ENCODE measurements at places on chromosomes 1 and 21.

- no peak for DNase-seq
Measured at GRCh38 chr1:54124472-54124871, 28.3 kb downstream of the CDCP2 start.

DNA sequence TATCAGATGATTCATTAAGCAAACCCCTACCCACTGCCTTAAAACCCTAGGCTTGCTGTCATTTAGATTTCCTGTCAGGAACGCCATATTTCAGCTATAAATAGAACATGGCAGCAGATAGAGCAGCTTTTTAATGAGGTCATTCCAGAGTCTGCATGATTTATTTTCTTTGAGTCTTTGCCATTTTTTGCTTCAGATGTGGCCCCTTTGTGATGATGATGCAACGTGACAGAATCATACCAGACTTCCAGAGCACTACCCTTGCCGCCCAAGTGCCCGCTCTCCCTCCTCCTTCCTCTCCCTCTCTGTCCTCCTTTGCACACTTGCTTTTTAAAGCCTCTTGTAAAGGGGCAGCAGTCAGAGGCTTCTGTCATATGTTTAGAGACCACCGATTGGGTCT, 55.5 kb upstream of the TRIM67 start:
- DNase-seq, result no peak

DNA sequence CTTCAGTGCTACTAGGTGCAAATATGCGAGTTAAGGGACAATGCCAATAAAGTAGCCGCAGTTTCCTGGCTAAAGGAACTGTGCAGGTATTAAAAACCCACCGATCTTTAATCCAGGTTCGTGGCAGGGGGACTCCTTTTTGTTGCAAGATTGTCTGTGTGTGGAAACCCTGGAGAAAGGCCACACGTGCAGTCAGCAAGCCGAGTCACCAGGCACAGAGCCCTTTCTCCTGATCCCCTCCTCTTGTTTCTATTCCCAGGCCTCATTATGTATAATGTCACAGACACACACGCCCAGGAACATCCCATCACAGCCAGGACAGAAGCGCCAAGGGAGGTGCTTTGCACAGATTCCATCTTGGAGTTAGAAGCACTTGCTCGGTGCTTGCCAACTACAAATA, 528.9 kb downstream of the KIF26B start:
- DNase-seq, result no peak

- no peak for DNase-seq
Measured at GRCh38 chr1:217268058-217268457, 362.8 kb downstream of the GPATCH2 start.

GRCh38 chr1:245255783-245256182, 101.0 kb downstream of the KIF26B start:
- no peak for DNase-seq

DNA sequence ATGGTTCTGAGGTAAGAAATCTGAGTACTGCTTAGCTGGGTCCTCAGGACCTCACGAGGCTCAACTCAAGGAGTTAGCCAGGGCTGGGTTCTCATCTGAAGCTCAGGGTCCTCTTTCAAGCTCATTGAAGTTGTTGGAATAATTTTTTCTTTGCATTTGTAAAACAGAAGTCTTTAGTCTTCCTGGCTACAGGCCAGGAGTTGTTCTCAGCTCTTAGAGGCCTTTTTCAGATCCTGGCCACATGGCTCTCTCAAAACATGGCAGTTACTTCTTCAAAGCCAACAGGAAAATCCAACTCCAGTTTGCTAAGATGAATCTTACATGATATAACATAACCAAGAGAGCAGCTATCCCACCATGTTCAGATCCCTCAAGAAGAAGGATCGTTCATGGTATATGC, 92.3 kb upstream of the CHODL start:
- no peak for DNase-seq

DNA sequence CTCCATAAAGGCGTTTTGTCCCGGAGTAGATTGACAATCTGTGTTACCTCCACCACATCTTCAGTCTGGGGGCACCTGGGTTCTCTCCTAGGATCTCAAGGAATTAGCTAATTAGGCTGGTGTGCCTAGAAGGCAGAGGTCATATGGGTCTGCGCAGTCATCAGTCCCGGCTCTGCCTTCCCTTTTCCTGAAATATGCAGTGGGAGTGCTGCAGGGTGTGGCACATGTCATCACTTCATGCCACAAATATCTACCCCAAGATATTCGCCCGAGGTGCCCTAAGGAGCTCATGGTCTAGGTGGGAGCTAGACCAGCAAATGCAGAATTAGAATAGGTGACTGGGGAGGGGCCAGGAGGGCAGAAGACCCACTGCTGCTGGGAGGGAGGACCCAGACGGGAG, 42.9 kb downstream of the ACTL8 start:
- no peak for DNase-seq

DNA sequence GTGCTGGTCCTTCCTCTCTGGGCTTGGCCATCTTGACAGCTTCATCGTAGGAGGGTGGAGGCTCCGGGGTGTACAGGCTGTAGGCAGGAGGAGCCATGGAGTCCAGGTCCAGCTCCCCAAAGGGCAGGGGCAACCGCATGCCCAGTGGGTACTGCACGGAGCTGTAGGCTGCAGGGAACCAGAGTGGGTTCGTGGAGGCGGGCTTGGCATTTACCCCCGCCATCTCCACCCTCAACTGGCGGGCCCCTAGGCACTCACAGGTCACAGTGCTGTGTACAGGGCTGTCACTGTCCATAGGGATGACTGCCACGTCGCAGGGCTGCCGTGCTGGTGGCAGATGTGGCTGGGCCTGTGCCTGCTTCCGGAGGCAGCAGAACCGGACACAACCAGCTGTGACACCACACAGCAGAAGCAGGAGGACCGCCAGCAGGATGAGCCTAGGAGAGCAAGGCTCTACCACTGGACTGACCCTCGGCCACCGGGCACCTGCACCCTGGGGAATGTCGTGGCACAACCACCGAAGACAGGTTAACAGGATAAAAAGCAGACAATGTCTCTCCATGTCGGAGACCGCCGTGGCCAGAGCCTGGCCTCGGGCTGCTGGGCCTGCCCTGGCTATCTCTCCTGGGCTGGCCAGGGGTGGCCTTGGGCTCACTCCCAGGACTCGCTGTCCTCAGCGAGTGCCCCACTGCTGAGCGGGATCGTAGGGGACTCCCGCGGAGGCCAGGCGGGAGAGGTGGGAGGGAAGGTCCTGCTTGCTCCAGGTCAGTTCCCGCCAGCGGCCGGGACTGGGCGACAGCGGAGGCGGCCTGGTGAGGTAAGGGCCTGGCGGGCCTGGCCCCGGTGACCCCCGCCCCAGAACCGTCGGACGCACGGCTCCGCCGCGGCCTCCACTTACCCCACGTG, 831 bp downstream of the TMEM52 start:
- no peak for DNase-seq

DNA sequence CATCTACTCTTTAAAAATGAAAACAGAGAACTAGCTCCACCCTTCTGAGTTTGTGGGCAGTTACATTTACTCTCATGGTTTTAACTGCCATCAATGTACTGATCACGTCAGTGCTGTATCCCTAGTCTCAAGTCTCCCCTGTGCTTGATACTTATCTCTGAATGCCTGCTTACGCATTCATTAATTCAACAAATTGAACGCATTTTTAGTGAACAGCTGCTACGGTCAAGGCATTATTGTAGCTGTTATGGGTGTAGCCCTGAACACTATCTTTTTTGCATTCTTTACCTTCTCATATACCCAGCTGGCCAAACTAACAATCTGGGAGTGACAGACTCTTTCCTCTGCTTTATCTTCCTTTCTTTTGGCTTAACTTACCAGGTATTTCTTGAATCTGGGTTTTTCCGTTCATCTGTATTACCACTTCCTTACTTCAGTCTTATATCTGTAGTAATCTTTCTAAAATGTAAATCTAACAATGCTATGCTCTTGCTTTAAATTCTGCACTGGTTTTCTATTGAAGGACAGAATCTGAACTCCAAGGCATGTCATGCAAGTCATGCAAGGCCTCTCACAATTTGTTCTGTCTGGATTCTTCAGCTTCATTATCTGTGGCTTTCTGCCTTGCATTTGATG, 33.3 kb downstream of the SMG7 start:
- no peak for DNase-seq

GRCh38 chr1:196372896-196373536, 235.2 kb downstream of the KCNT2 start:
- DNase-seq, result no peak

GRCh38 chr1:225446981-225447615, 19.3 kb upstream of the LBR start:
- no peak for DNase-seq

DNA sequence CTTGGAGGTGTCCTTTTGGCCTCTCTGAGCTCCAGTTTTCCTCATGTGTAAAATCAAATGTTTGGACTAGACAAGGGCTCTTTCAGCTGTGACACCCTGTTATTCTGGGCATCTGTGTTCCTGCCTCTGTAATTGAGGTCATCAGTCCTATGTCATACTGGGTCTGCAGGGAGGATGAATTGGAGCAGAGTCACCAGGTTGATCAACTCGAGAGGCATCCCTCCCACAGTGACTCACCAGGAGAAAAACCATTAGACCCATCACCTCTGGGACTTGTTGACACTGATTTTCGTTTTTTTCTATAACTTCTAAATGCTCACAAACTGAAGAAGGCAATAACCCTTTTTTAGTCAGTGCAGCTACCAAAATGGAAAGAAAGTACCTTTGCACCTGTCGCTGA, 82.2 kb downstream of the ST6GALNAC5 start:
- DNase-seq, result no peak

- DNase-seq, result no peak
Measured at GRCh38 chr1:29653886-29654450, 417.6 kb downstream of the PTPRU start.

DNA sequence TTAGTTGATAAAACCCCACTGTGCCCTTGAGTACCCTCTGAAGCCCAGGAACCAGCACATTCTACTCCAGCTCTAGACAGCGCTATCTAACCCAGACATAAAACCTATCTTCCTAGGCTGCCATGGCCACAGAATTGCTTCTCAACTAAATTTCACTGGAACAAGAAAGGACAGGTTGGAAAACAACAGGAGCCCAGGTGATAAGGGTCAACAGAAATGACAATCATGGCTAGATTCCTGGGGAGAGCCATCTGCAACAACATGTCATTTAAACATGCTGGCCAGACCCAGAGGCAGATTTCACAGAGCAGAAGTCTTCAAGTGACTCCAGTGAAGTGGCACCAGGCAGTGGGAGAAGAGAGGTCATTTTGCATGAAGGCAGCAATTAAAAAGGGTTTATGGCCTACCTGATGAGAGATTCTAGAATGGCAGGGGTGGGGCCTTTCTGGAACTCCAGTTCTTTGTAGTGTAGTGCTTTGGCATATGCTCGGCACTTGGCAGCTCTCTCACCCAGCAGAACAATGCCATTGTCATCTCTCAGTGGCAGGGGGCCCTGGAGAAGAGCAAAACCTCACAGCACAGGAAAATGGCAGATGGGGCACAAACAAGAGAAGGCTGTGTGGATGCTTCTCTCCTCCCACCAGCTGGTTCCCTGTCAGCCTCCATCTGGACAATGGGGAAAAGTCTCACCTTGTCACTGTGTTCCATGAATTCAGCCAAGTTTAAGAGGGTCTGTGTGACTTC, 9.9 kb downstream of the ANGPTL7 start:
- no peak for DNase-seq

Measured in stimulated activated CD8-positive, alpha-beta memory T cell treated with anti-CD3 and anti-CD28 coated beads, Interleukin-4, amount 100 ng/mL, for 4 hours (primary cell).